Trophoblast cell (in vitro differentiated cells and primary cell): ENCODE measurements at places on chromosomes 11 and 22.

- no peaks in the 10 kb centered on the region for H3K4me1 ChIP-seq
- no peak overlapping the region for H3K27ac ChIP-seq
- H3K36me3 ChIP-seq, result no peaks in the 10 kb centered on the region
- H3K27me3 ChIP-seq, result no peaks in the 10 kb centered on the region
- no peak overlapping the region for H3K4me3 ChIP-seq
These were observed 1746.9 kb downstream of the LRRC4C start for GRCh38 chr11:39712581-39712980.

- no peak for DNase-seq
- no peaks in the 10 kb centered on the region for H3K27me3 ChIP-seq
- peaks cover 23% of the 10 kb centered on the region for H3K4me1 ChIP-seq
These were observed 28.1 kb downstream of the ARAP1 start for GRCh38 chr11:72724021-72724551.

DNA sequence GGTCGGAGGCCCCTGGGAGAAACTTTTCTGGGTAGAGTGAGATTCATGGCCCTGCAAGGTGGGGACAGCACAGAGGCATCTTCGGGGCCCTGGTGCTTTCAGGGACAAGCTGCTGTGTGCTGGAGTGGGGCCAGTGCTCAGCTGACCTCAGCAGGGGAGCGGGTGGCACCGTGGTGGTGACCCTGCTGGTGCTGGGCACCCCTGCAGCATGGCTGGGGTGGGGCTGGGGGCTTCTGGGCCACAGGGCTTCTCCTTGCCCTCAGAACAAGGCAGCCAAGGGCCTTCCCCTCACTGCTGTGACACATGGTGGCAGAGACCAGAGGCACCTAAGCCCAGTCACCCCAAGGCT lies 24.9 kb upstream of the GNB1L start:
- no peak for DNase-seq
- no peaks in the 10 kb centered on the region for H3K27me3 ChIP-seq
- H3K27ac ChIP-seq, result no peak overlapping the region

DNA sequence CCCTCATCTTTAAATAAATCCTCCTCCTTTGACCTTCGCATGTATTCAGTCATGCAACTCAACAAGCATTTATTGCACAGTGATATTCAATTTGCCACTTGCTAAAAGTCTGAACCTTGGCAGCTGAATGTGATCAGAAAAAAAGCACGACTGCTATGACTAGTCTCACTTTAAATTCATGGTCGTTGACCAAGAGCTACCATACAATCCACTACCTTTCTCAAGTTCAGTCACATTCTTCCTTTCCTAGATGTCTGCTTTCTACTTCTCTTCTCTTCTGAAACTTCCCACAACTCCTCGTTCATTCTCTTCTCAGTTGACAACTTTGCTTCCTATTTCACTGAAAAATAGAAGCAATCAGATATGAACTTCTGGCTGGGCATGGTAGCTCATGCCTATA lies 2.0 kb upstream of the SAA1 start:
- no peak overlapping the region for H3K4me3 ChIP-seq
- H3K4me1 ChIP-seq, result no peaks in the 10 kb centered on the region
- no peak overlapping the region for H3K27ac ChIP-seq
- DNase-seq, result no peak

DNA sequence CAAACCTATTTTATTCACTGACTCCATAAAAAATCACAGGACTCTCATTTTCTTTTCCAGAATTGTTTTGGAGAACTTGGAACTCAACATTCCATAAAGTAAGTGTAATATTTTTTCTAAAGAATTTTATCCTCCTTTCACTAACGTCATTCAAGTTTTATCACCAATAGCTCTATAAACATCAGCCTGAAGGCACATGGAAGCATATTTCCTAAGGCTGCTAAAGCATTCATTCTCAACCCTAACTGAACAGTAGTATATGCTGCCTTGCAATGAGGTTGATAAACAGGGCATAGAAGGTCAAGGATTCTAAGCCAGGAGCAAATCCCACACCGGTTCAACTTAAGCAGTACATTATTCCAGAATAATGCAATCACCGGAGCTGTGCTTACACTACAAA lies 273.9 kb downstream of the RAB38 start:
- no peak overlapping the region for H3K27ac ChIP-seq
- no peak for DNase-seq
- no peaks in the 10 kb centered on the region for H3K36me3 ChIP-seq
- H3K27me3 ChIP-seq, result no peaks in the 10 kb centered on the region

- H3K27me3 ChIP-seq, result no peaks in the 10 kb centered on the region
- H3K36me3 ChIP-seq, result no peaks in the 10 kb centered on the region
- H3K4me1 ChIP-seq, result peaks cover 23% of the 10 kb centered on the region
- peak; percentile 39 for DNase-seq
- H3K27ac ChIP-seq, result no peak overlapping the region
These were observed 1.9 kb downstream of the LRP4 start for GRCh38 chr11:46916286-46917108.

- no peaks in the 10 kb centered on the region for H3K27me3 ChIP-seq
- peak overlapping the region; percentile 89 for H3K4me3 ChIP-seq
- DNase-seq, result peak; percentile 27
- peaks cover 7% of the 10 kb centered on the region for H3K4me1 ChIP-seq
- peak overlapping the region; percentile 41 for H3K27ac ChIP-seq
These were observed 720 bp downstream of the UFD1 start for GRCh38 chr22:19478045-19478900.

DNA sequence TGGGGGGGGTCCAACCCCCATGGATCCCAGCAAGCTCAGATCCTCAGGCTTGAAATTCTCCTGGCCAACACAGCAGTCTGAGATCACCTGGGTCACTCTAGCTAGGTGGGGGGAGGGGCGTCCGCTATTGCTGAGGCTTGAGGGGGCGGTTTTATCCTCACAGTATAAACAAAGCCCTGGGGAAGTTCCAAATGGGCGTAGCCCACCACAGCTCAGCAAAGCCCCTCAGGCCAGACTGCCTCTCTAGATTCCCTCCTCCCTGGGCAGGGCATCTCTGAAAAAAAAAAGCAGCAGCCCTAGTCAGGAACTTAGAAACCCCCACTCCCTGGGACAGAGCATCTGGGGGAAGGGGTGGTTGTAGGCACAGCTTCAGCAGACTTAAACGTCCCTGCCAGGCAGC lies 16.7 kb downstream of the TRPC6 start:
- H3K27ac ChIP-seq, result no peak overlapping the region
- H3K4me1 ChIP-seq, result no peaks in the 10 kb centered on the region
- DNase-seq, result no peak
- no peaks in the 10 kb centered on the region for H3K36me3 ChIP-seq
- no peak overlapping the region for H3K4me3 ChIP-seq
- H3K27me3 ChIP-seq, result no peaks in the 10 kb centered on the region

DNA sequence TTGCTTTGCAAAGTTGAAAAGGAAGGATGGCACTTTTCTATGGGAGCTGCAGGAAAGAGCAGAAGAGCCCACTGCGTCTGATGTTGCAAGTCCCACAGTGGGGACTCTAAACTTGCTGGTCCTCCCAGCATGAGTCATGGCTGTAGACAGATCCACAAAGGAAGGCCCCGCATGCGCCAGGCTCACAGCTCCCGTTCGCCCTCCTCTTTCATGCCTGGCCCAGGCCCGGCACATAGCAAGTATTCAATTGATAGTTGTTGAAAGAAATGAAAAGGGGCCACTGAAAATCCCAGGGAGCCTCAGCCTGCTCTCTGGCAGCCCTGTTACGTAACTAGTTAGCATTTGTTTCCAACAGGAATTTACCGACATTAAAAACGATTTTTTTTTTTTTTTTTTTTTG lies 18.9 kb downstream of the AP1B1 start:
- H3K4me3 ChIP-seq, result no peak overlapping the region
- H3K4me1 ChIP-seq, result no peaks in the 10 kb centered on the region
- DNase-seq, result peak; percentile 81
- no peak overlapping the region for H3K27ac ChIP-seq
- H3K36me3 ChIP-seq, result peaks cover 3% of the 10 kb centered on the region

GRCh38 chr11:62217191-62217748 lies 8.8 kb downstream of the SCGB2A1 start:
- H3K36me3 ChIP-seq, result no peaks in the 10 kb centered on the region
- peak; percentile 26 for DNase-seq
- no peaks in the 10 kb centered on the region for H3K4me1 ChIP-seq
- no peaks in the 10 kb centered on the region for H3K27me3 ChIP-seq

DNA sequence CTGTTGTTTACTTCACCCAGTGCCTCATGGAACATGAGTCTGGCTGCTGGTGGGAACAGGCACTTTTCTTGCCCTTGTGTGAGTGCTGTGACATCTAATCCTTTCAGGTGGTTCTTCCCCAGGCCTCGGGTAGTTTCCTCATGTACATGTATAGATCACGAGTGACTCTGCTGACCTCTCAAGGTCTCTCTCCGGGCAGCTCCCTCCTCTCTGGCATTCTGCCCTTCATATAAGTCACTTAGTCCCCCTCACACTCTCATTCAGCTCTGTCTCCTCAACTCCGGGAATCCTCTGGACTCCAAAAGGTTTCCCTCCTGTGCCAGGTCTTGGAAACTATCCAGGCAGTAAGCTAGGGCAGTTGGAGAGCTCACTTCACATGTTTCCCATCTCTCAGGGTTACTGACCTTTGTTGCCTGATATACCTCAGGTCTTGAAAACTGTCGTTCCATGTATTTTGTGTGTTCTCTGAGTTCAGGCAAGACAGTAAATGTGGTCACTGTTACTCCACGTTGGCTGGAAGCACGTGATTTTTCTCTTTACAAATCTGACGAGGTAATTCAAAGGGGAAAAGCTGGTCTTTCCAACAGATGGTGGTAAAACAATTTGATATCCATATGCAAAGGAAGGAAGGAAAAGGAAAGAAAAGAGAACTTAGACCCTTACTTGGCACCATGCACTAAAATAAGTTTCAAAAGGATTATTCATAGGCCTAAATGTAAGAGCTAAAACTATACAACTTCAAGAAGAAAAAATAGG lies 40.5 kb upstream of the PITPNB start:
- H3K27ac ChIP-seq, result no peak overlapping the region
- no peak for DNase-seq
- no peaks in the 10 kb centered on the region for H3K27me3 ChIP-seq
- peaks cover 2% of the 10 kb centered on the region for H3K4me1 ChIP-seq

- no peak overlapping the region for H3K27ac ChIP-seq
- DNase-seq, result no peak
- no peaks in the 10 kb centered on the region for H3K4me1 ChIP-seq
- no peak overlapping the region for H3K4me3 ChIP-seq
These were observed 68.4 kb downstream of the ZNF280B start for GRCh38 chr22:22440188-22440587.

GRCh38 chr11:67731583-67731982 lies 57.2 kb upstream of the ALDH3B2 start:
- no peak for DNase-seq
- no peaks in the 10 kb centered on the region for H3K27me3 ChIP-seq

DNA sequence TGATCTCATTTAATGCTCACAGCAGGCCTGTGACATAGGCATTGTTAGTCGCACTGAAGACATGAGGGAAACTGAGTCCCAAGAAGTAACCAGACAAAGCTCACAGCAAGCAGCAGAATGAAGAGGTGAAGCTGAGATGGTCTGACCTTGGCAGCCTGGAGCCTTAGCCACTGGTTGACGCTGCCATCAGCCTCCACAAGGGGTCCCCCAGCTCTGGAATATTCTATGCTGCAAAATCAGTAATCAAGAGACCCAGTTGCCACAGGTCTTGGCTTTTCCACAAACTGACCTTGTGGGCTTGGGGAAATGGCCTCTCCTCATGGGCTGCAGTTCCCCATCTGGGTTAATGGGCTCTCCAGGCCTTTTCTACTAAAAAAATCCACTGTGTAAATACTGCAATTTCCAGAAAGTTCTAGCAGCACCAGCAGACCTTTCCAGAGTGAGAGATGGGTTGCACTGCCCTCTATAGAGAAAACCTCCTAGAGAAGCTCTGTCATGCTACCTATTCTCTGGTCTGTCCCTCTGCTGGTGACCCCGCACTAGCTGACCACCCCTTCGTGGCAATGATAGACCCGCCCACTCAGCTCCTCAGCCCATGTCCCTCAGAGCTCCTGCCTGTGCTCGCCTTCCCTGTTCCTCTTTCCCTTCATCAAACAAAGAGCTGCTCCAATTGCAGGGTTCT lies 22.6 kb upstream of the ISX start:
- H3K36me3 ChIP-seq, result no peaks in the 10 kb centered on the region
- no peaks in the 10 kb centered on the region for H3K4me1 ChIP-seq
- DNase-seq, result peak; percentile 5
- H3K27ac ChIP-seq, result no peak overlapping the region

DNA sequence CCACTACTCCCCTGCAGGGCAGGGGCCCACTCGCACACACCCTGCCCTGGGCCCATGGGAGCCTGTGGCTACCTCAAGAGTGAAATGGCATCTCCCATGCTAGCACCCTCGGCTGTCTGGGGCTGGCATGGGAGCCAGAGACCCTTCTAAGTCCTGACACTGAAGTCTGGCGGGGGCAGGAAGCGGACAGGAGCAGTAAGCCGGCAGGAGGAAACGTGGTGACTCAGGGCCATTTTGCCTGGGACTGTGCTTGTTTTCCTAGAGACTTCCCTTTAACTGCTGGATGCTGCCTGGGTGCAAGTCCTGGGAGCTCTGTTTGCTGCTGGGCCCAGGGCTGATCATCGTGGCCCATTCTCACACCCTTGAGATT lies 16.8 kb downstream of the RELT start:
- H3K4me1 ChIP-seq, result peaks cover 4% of the 10 kb centered on the region
- no peaks in the 10 kb centered on the region for H3K27me3 ChIP-seq
- H3K4me3 ChIP-seq, result no peak overlapping the region
- no peak overlapping the region for H3K27ac ChIP-seq
- H3K36me3 ChIP-seq, result peaks cover 39% of the 10 kb centered on the region

DNA sequence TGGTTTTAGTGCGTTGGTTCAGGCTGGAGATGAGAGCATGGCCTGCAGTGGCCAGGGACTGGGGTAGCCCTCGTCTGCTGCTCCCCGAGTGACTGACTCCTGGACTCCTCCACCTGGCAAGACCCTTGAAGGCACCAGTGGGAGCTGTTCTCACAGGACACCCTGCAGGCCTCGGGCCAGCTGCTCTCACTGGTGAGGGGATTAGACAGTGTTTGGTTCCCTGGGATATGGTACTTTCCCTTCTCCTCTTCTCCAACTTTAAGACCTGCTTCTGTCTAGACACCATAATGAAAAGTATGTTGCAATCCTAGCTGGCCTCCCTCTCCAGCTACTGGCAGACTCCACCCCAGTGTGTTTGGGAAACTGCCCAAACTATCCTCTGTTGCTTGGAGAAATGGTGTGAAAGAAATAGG lies 168.8 kb upstream of the CADM1 start:
- H3K27ac ChIP-seq, result no peak overlapping the region
- H3K36me3 ChIP-seq, result no peaks in the 10 kb centered on the region
- no peaks in the 10 kb centered on the region for H3K27me3 ChIP-seq
- peaks cover 19% of the 10 kb centered on the region for H3K4me1 ChIP-seq
- H3K4me3 ChIP-seq, result no peak overlapping the region

- no peaks in the 10 kb centered on the region for H3K27me3 ChIP-seq
- H3K4me3 ChIP-seq, result no peak overlapping the region
- peak; percentile 83 for DNase-seq
- no peak overlapping the region for H3K27ac ChIP-seq
- peaks cover 12% of the 10 kb centered on the region for H3K4me1 ChIP-seq
- H3K36me3 ChIP-seq, result no peaks in the 10 kb centered on the region
These were observed 10.9 kb downstream of the NCF4 start for GRCh38 chr22:36871669-36872081.

- no peaks in the 10 kb centered on the region for H3K36me3 ChIP-seq
- H3K27me3 ChIP-seq, result no peaks in the 10 kb centered on the region
- no peaks in the 10 kb centered on the region for H3K4me1 ChIP-seq
- no peak for DNase-seq
- H3K4me3 ChIP-seq, result no peak overlapping the region
These were observed 87.4 kb downstream of the BRD1 start for GRCh38 chr22:49740242-49740641.
